ENCODE measurements at places on chromosomes 7 and 10. TPM values are rescaled to one million over a fixed set of nuclear protein-coding genes. Genes with fewer than 3 reads are reported as not detected.

DNA sequence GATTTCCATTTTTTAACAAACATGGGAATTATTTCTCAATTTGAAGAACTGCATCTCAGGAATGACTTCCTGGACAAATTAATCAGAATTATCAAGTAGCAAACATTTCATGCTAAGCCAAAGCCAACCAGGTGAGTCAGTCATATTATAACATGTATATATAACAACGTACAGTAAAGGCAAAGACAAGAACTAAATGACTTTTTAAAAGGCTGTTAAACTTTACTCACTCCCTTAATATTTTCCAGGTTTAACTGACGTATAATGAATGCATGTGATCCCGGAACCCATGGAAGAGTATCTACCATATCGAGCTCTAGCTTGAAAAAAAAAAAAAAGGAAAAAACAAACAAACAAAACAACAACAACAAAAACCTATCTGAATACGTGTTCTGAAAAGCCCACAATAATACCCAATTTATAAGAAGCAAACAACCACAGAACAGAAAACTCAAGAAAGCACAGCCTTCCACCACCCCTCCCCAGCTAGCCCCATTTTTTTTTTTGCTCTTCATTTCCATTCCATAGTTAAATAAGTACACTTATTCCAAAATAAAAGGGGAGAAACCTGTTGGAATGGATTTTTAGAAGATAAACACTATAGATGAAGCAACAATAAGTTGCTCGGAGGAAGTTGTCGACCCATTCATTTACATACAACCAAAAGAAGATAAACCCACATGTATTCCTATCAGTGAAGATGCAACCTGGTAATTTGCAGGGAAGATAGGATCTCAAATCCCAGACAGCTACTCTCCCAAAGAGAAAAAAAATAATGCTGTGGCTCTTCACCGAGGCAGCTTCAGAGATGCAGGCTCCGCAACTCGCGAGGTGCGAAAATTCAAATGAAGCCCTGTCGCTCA is 537 bp downstream of the NAPEPLD start:
- no peak for DNase-seq

DNA sequence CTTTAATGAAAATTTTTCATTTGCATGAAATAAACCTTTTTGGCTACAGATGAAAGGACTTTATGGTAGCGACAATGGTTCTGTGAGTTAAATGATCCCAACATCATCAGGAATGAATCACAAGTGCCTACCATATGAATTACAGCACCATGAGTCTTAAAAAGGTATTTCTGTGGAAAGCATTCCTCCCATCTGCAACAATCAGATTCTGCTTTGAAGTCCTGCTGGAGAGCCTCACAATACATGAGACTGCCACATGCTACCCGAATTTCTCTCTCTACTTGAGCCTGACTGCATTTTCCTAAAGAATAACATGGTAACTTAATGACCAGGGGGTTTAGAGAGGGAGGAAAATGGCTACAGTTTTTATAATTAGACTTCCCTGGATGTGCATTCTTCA is 190.3 kb downstream of the TWIST1 start:
- DNase-seq, result peak; percentile 9

DNA sequence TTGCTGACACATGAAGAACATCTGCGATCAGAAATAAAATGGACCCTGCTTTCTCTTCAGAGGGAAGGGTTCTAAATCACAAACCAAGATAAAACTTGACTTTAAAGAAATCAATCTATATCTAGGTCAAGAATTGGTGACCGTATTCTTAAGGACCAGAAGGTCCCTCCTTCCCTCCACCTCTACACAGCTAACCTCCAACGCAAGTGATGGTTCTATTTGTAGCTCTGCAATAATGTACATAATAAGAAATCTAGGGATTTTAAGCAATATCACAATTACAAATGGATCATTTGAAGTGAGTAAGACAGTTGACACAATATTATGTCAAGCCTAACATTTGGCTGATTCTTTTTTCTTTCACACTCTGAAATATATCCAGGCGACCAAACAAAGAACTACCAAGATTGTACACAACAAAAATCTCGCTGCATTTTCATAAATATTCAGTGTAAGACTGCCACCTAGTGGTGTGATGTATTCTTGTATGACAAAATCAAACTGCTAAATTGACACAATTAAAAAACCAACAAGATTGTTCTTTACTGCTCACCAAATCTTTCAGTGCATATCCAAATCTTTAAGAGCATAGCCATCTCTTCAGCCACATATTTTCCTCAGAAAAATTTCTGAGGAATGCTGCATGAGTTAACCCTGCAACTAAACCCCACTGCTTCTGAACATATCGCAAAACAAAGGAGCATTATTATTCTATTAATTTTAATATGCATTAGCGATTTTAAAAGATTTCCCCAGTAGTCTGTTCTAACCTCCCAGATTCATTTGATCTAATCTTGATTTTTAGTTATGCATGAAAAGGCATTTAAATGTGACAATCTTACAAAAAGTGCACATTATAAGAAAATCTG is 44.5 kb downstream of the ICA1 start:
- DNase-seq, result peak; percentile 71

DNA sequence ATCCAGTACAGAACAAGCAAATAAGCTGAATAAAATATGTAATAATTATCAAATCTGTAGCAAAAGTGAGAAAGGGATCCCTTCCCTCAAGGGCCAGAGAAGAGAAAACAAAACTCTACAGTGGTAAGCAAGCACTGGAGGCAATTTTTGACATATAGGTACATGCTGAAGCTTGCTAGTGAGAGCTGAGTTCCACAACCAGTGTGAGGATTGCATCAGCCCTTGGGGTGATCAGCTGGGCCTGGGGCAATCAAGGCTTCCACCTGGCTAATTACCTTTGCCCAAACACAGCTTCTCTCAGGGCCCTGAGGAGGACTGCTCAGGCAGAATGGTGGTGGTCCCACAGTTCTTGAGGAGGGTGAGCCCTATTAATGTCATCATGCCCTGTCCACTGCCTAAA is 134.4 kb upstream of the DLX6 start:
- no peak for DNase-seq

DNA sequence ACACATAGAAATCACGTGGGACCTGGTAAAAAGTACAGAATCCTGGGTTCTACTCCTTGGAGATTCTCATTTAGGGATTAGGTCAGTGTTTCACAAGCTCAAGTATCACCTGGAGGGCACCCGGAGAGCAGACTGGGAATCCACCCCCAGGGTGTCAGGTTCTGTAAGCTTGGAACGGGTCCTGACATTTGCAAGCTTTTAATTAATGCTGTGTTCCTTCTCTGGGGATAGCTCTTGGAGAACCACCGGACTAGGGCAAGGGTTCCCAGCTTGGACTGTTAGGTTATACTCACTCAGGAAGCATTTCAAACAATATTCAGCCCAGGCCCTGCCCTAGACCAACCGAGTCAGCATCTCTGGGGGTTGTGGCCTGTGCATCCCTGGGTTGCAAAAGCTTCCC is 23.0 kb downstream of the TCF7L2 start:
- DNase-seq, result no peak

DNA sequence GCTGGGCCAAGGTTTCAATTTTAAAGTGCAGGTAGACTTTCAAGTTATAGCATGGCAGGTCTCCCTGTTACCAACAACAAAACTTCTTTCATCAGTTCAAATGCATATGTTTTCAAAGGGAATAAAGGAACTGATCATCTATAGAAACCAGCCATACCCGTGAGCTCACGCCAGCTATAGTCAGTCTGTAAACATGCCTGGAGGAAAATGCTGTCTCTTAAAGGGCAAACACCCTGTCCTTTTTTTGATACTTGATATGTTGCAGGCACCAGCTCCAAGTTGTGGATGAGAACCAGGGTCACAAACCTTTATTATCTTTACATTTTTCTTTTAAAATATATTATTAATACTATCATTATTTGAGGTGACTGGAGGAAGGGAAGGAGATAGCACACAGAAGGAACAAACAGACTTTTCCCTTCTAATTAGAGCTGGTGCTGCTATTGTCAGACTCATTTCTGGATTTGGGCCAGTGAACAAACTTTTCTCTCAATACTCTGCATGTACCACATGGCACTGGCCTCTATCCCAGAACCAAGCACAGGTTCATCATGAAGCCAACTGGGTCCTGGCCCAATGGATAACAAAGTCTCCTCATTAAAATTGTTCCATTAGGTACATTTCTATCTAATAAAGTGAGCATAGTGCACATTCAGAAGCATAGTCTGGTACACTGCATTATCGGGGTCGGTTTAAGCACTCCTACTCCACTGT is 1102.4 kb downstream of the SORCS3 start:
- DNase-seq, result no peak

GRCh38 chr10:14751014-14751896 is 23.4 kb downstream of the FAM107B start:
- DNase-seq, result peak; percentile 58

DDC gene
- not detected for total RNA-seq

DNA sequence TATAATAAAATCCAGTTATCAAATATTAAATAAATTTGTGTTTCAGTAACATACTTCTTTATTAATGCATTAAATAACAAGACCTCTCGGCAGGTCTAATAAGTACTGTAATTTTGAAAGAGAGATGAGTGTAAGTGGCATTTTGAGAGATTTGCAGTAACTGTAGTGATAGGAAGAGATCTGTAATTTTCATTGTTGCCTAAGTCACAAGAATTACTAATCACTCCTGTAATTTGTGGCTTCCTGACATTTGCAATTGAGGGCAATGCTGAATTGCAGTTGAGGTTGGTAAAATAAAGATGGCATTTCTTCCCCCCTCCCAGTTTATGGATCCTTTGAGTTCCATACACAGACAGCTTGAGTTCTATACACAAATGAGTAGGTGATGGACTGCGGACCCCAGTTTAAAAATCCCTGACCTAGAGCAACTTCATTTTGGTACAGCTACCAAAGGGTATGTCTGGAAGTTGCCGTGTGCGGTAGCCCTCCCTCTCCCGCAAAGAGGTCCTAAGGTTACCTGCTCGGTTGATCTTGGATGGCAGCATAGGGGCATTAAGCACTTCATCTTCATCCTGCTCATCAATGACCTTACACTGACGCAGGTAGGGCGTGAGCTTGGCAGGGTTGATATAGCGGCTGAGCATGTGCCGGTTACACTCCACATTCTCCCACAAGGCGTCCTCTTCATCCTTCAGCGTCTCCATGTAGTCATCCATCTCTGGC is 96.4 kb downstream of the CARD11 start:
- DNase-seq, result no peak

GRCh38 chr10:113094114-113094486 is 144.1 kb downstream of the TCF7L2 start:
- DNase-seq, result peak; percentile 75

- no peak for DNase-seq
Observed at GRCh38 chr10:77944519-77944918, 18.0 kb upstream of the DLG5 start.

DNA sequence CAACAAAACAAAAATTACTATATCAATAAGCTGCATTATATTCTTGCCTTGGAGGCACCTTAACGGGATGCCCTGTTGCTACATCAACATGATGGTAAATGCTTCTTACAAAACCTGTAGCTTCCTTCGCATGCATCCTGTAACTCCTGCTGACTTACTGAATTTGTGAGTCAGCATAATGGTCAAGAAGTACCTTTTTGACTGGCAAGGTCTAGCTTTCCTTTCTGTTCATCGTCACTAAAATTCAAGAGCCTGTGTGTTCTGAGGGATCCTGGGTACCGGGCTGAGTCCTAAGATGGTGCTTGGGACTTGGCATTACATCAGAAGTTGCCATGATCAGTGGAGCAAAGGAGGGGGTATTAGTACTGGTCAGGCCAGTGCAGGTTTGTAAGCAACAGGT is 4.9 kb downstream of the PFKFB3 start:
- DNase-seq, result no peak

LBX1 gene
- not detected for total RNA-seq

- no peak for DNase-seq
Observed at GRCh38 chr10:125329056-125329455, 168.7 kb upstream of the CTBP2 start.

- DNase-seq, result peak; percentile 99
Observed at GRCh38 chr10:79399223-79399831, 46.1 kb downstream of the ZCCHC24 start.

HOXA5 gene
- total RNA-seq, result 5.8 TPM

- DNase-seq, result peak; percentile 17
Observed at GRCh38 chr7:130877236-130877990, 143.4 kb upstream of the KLF14 start.

ORC5 gene
- 22.1 TPM for total RNA-seq

PBLD gene
- 13.4 TPM for total RNA-seq

GRCh38 chr10:114167985-114168384 is 6.0 kb downstream of the CCDC186 start:
- DNase-seq, result no peak

GRCh38 chr7:65409363-65409762 is 35.7 kb downstream of the ZNF92 start:
- no peak for DNase-seq

DNA sequence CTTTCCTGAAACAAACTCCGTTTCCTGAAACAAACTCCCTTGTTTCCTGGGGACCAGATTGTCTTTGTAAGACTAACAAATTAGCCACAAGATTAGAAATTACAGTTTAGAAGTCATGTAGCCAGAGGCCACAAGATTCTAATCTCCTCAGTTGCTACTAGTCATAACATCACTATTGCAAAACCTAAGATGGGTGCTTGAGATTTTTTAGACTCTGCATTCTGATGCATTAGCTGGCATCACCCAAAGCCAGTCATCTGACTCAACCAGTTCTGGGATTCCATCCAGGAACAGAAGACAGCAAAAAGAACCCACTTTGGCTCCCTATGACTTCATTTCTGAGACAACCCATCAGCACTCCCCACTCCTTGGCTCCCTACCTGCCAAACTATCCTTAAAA is 367.9 kb upstream of the MBL2 start:
- no peak for DNase-seq

GRCh38 chr10:28925121-28925663 is 247.9 kb downstream of the BAMBI start:
- DNase-seq, result peak; percentile 52

PPP1R3C gene
- total RNA-seq, result 73.4 TPM

- DNase-seq, result no peak
Observed at GRCh38 chr10:111303887-111304286, 227.1 kb downstream of the ADRA2A start.

DNA sequence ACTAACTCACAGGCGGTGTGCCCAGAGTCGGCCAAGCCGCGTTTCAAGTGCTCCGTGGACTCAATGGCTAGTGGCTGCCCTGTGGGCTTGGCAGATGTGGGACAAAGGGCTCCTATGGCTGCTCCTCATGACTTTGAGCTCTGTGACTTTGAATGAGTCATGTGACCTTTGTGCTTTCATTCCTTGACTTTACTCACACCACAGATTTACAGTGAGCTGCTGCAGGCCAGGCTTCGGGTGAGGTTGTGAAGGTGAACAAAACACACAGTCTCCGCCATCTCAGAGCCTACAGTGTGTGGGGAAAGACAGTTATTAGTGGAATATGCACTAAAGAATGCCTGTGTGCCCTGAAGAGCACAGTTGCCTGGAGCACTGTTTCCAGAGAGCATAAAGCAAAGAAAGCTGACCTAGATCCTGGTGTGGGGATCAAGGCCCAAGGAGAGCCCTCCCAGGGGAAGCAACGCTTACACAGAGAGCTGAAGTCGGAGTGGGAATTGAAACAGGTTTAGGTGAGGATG is 29.7 kb upstream of the PLEKHA1 start:
- no peak for DNase-seq

- DNase-seq, result no peak
Observed at GRCh38 chr7:18771834-18772566, 276.5 kb downstream of the HDAC9 start.

H2BK1 gene
- total RNA-seq, result not detected
